ENCODE measurements at places on chromosomes 12 and 14.

DNA sequence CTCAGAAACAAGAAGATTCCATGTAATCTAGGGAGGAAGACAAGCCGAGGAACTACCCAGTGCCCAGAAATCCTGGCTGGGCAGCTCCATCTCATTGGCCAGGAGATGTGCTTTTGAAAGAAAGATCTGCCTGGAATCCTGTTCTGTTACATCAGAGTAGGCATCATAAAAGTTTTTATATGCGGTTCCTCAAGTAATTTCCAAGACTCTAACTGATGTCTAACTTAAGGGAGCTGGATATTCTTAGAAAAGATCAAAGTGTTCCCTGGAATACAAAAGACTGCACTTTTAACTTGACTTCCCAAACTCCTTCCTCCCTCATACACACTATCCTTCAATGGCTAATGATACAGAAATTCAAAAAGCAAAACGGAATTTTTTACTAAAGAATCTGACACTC lies 16.3 kb downstream of the RHOJ start:
- DNase-seq, result no peak

- DNase-seq, result no peak
Measured at GRCh38 chr12:72057330-72057914, 118.8 kb downstream of the TPH2 start.

DNA sequence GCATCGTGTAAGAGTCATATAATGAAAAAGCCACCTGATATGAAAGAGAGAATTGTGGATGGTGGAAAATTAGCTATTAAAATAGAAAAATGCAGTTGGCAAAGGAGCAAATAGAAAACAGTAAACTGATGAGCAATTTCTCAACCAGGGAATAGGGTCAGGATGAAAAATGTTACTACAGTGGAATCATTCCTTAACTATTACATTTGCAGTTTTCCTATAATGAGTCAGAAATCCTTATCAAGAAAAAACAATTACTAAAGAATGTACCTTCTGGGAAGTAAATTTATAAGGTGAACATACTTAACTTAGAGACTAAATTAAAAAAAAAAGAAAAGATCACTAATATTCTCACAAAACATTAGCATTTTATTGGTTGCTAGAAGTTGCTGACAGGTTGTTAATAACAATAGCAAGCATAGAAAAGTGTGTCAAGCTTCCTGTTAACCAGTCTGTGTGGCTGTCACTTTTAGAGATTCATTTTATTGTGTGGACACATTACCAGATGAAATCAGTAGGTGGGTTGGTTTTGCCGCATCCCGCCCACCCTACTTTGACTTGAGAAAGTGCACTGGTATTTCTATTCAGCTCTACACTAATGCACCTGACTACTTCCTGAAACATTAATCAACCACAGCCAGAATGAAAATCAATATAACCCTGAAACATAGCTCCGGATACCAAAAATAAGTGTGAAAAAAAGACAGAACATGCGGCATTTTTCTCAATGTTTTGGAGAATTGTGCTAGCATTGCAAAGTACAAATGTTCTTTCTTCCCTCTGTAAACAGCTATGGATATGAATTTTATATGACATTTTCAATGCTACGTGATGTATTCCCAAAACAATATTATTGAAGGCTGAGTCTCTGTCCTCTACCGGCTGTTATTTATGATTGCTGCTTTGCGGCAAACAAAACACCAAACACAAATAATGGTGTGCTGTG lies 576.7 kb downstream of the SLC16A7 start:
- no peak for DNase-seq

- DNase-seq, result no peak
Measured at GRCh38 chr12:125124320-125124966, 59.2 kb downstream of the AACS start.

DNA sequence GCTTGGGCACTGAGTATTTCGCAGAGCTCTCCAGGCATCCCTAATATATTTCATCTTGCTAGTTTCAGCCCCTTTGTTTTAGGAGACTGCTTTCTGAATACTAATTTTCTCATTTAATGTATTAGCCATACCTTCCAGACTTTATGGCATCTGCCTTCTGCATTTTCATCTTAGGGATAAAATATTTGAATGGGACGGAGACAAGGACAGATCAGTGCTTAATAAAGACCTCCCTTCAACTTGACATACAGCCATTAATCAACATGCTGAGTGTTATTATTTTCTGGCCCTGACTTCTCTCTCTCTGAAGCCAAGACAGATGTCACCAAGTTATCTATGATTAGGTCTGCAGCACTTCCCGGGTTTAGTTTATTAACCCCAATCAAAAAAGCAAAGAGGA lies 42.4 kb downstream of the CACNA2D4 start:
- DNase-seq, result no peak

DNA sequence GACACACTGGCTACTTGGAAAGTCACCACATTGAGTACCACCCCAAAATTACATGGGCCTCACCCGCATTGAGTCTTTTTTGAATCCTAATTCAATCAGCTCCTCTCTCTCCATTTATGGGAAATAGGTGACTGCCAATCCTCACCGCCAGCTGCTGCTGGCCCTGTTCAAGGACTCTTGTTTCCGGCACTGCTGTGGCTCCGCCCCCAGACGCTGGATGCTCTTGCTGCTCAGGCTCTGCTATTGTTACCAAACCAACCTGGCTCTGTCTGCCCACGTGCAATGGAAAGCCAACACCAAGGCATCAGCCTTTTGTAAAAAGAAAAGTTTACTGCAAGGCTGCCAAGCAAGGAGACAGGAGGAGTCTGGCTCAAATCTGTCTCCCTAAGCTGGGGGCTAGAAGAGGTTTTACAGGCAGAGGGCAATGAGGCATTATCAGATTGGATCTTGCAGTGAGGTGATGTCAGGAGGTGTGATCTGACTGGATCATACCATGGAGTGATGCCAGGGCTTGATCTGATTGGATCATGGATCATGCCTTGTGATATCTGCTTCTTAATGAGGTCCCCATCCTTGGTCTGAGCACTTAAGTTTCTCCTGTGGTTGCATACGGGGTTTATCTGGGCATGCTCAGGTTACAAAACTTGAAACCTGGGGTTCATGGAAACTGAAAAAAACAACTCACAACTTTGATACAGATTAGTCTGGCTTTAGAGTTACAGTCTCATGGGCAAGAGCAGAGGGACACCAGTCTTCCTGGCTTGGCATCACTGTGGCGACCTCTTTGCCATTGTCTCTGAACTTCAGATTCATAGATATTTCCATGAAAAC lies 117.1 kb upstream of the SLC35F4 start:
- DNase-seq, result no peak
